ENCODE measurements at places on chromosomes 6 and 20.

- DNase-seq: no peak
Measured at GRCh38 chr20:36408219-36408618, 102.1 kb downstream of the DLGAP4 start.

DNA sequence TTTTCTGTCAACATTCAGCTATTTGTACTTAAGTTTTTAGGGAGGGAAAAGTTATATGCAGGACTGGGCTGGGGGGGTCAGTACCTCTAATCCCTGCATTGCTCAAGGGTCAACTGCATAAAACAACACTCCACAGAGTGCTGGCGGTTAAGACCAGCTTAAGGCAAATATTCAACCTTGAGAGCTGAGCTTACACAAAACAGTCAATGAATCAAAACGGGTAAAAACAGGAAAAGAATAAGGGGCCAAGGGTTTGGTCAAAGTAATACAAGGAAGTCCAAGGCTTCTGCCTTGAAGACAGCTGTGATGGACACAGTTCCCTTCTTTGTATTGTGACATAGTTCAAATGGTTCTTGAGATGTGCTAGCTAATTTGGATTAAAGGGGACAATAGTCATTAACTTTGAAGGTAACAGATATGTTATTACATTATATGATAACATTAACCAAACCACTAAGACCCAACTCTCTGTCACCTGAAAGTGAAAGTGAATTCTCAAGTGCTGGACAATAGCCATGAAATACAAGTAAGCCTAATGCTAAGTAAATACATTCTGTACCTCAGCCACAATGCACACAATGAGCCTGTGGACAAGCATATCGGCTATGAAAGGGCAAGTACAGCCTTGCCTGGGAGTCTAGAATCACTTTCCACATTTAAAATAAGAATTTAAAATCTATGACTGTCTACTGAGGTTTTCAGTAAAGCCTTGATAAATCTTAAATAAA is 106.8 kb downstream of the PDE10A start:
- DNase-seq: no peak

GRCh38 chr20:58854638-58855471 is 2.3 kb downstream of the GNAS start:
- no peak for DNase-seq

- no peak for DNase-seq
Measured at GRCh38 chr20:47258745-47259695, 97.5 kb downstream of the ZMYND8 start.

DNA sequence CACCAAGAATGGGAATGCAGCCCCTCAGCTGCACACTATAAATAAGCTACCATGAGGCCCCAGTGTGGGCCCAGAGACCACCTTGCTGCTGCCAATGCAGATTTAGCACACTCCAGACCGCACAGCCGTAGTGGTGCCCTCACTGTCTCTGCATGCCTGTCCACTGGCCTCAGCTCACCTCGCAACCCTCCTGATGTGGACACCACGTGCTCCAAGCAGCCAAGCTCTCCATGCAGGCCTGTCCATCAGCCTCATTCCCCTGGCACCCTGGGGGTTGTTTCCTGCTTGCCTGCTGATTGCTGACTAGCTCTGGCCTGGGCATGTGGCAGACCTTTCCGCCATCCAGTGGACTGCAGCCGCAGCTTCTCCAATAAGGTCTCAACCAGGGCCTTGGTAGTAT is 36.2 kb downstream of the ZBTB9 start:
- no peak for DNase-seq

DNA sequence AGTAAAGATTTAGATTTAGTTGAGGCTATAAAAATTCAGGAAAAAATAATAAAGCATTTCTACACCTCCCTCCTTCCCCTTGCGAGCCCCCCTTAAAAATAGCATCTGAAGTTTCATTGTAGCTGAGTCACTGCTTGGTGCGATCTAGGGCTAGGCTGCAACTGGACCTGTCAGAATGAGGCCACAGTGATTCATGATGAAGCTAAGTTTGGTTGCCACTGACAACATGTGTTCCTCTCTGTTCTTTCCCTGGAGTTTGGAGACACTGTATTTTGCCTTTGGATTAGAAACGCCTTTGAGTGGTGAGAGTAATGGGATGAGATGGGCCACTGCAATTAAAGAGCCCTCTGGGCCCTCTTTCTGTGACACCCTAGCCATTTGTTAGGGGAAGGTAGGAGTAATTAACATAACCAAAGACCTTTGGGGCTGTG is 334.1 kb downstream of the NRN1 start:
- no peak for DNase-seq

GRCh38 chr6:116714761-116715160 is 33.8 kb downstream of the KPNA5 start:
- DNase-seq: no peak

GRCh38 chr6:43807228-43808061 is 37.4 kb downstream of the VEGFA start:
- peak; percentile 87 for DNase-seq

DNA sequence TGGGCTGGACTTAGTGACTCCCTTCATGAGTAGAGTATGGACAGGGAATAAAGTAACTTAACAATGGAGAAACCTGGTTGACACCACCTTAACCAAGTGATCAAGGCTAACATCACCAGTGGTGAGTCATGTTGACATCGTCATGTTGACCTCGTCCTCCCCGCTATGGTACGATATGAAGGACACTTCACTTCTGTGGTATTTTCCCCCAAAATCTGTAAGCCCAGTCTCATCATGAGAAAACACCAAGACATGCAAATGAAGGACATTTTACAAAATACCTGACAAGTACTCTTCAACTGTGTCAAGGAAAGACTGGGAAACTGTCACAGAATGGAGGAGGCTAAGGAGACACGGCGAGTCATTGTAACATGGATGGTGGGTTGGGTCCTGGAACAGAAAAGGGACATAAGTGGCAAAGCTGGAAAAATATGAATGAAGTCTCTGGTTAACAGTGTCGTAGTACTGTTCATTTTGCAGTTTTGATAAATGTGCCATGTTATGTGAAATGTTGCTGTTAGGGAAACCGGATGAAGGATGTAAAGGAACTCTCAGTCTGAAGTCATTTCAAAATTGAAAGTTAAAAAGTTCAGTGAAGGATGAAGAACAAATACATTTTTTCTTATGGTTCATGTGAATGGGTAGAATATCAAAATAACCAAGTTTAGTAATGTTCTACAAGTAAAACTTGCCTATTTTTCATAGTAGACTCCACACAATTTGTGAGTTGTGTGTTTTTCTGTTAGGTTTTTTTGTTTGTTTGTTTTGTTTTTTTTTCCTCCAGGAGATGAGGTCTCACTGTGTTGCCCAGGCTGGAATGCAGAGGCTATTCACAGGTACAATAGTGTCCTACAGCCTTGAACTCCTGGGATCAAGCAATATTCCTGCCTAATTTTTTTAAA is 247.5 kb downstream of the TMEM242 start:
- DNase-seq: no peak

DNA sequence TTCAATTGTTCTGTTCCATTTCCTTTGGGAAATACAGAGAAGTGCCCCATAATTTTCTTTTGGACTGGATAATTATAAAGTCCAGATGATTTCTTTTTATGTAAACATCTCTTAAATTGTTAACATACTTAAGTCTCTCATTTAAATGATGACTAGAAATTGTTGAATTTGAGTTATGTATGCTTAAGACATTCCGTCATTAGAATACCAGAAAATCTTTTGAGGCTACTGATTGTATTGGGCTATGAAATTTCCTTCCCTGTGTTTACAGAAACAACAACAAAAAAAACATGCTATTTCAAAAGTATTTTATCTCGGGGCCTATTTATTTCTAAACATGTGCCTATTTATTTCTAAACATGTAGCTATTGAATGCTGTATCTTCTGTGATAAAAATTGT is 125.4 kb downstream of the SH3BGRL2 start:
- DNase-seq: no peak

GRCh38 chr6:21592953-21593352 is 598 bp upstream of the SOX4 start:
- no peak for DNase-seq

- no peak for DNase-seq
Measured at GRCh38 chr6:118504611-118505010, 43.5 kb upstream of the PLN start.

DNA sequence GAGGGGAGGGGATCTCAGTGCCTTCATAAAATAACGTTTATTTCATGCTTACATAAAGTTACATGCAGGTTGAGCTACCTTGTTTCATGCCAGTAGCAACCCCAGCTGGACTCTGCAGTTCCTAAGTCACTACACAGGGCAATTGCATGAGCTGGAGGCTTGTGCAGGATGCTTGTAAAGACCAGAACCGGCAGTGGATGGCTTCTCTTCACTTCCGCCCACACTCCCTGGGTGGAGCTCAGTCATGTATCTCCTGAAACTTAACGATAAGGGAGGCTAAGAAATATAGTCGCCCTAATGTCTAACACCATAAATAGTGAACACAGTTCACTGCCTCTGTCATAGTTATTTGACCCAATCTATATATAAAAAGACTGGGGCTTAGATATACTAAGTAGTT is 99.4 kb upstream of the RAB32 start:
- peak; percentile 9 for DNase-seq

- DNase-seq: no peak
Measured at GRCh38 chr6:122998403-122998975, 2.5 kb downstream of the CLVS2 start.

GRCh38 chr6:83057705-83058321 is 7.8 kb downstream of the UBE3D start:
- peak; percentile 68 for DNase-seq

GRCh38 chr6:160500639-160501038 is 152.5 kb downstream of the SLC22A3 start:
- no peak for DNase-seq

GRCh38 chr6:151679081-151679480 is 128.4 kb upstream of the ESR1 start:
- no peak for DNase-seq

- DNase-seq: no peak
Measured at GRCh38 chr20:57066126-57066900, 200.1 kb downstream of the BMP7 start.

DNA sequence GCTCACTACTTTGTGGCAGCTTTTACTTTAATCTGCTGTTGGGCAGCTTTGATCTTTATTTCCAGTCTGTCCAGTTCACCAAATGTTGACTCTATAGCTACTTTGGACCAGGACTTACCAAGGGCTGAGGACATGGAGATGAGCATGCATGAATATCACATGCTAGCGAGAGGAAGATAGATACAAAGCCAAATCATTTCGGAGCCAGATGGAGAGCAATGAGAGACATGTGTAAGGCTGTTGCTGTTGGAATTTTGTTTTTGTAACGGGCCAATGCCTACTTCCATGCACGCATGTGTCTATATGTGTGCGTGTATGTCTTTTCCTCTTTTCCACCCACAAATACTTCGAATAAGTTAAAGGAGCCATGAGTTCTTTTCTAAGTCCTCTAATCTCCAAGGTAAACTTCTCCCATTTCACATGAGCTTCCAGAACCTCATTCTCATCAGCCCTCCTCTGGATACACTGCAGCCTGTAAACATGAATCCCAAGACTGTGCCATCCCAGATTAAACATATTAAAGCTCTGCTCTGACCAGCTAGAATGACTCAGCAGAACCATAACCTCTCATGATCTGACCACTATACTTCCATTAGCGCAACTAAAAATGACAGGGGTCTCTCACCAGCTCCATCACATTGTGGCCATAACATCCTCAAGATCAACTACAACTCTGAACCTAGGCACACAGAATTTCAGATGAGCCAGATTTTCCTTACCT is 160.7 kb downstream of the LRFN2 start:
- no peak for DNase-seq
